Breast epithelium (tissue), 4 donors: ENCODE measurements at places on chromosomes 11 and 22. TPM values are rescaled to one million over a fixed set of nuclear protein-coding genes. Genes with fewer than 3 reads are reported as not detected.

Gene ASRGL1
- total RNA-seq: 22.0 TPM

Gene GAL
- 0.64 TPM for total RNA-seq

Gene ANO5
- total RNA-seq: 4.2 TPM

- no peak for DNase-seq
Observed at GRCh38 chr11:122598971-122599370, 56.6 kb upstream of the UBASH3B start.

- DNase-seq: no peak
Observed at GRCh38 chr22:23131931-23132330, 9.9 kb downstream of the RSPH14 start.

- DNase-seq: no peak
Observed at GRCh38 chr11:126948563-126948962, 52.0 kb downstream of the KIRREL3 start.

DNA sequence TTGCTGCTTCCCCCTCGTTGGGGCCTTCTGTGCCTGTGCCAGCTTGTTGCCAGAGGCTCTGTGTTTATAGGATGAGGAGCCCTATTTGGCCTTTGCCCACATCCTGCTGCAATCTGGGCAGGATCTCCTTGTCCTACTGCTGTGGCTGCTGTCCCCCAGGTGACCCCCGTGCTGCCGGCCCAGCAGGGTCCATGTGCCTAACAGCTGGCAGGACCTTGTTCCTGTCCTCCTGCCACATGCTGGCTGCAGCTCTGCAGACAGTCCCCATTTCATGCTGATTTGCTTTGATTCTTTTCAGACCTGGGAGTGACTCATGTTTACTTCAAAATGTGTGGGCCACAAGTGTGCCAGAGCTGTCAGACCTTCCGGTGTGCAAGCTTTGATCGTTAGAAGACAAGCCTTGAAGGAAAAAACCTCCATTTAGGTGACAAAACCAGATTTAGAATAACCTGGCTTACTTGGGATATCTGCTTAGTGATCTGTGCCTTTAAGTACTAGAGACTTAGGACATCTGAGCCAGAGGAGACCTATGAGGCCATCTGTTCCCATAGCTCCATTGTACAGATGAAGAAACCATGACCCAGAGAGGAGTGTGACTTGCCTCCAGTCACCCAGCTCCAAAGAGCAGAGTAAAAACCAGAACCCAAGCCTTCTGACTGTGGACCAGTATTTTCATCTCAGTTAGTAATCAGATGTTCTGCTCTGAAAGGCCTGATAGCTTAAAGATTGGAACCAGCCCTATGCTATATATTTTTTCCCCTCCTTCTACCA is 11.1 kb downstream of the NAV2 start:
- DNase-seq: no peak
